ENCODE measurements at places on chromosomes 6 and 20. TPM values are rescaled to one million over a fixed set of nuclear protein-coding genes. Genes with fewer than 3 reads are reported as not detected.

CCN6 gene
- not detected for total RNA-seq

ASXL1 gene
- total RNA-seq, result 30.7 TPM

VSTM2L gene
- total RNA-seq, result 0.20 TPM

TREML1 gene
- total RNA-seq, result not detected

MOG gene
- not detected for total RNA-seq

DPPA5 gene
- total RNA-seq, result not detected

ABHD16B gene
- total RNA-seq, result not detected

MDFI gene
- total RNA-seq, result 26.8 TPM

- peak; percentile 92 for DNase-seq
Observed at GRCh38 chr6:35391240-35391968, 49.0 kb downstream of the PPARD start.

- DNase-seq, result no peak
Observed at GRCh38 chr6:45003387-45003786, 324.7 kb upstream of the RUNX2 start.

DNA sequence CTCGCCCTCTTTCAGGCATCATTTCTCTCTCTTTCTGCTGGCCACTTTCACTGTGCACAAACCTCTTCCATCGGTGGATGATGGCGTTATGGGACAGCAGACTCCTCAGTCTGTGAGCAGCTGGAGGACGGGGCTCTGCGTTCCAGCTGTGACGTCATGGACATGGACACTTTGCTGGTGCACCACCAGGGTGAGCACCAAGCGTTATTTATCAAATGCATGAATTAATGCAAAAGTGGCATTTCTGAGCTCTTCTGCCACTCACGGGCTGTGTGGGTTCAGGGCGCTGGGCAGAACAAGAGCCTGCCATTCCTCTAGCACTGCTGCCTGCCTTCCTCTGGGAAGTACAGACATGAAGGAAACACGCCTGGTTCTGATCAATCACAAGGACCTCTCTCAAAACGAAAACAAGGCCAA is 82.9 kb upstream of the MPC1 start:
- DNase-seq, result peak; percentile 22

DNA sequence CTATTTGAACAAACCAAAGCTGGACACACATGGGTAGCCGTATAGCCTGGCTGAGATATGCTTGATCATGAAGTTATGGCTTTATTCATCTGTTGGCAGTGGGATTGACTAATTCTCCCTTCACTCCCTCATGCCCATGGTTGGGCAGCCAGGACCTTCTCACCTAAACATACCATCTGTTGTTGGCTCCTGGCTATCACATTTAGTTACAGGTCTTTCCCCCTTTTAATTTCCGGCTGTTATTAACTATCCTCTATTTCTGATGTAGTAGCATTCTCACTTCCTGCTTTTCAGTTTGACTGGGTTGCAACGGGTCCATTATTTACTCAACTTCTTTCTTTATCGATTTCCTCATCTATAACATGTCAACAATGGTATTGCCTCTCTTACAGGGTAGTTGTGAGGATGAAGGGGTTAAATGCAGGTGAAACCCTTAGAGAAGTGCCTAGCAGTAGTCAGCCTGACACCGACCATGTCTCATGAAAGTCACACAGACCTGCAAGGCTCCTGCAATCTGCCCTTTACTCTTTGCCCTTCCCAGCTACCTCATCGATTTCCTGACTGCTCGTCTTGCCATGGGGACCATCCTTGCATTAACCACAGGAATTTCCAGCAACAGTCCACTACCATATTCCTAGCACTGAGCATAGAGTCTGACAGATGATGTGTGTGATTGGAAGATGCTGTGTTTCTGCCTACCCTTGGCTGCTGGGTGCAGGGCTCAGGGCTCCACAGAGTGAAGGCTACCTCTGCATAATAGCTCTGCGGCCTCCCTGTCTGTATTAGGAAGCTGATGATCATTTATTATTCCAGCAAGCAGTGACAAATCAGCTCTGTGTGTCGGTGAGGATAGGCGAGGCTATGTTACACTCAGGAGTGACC is 42.2 kb downstream of the PPP1R14C start:
- DNase-seq, result no peak

DNA sequence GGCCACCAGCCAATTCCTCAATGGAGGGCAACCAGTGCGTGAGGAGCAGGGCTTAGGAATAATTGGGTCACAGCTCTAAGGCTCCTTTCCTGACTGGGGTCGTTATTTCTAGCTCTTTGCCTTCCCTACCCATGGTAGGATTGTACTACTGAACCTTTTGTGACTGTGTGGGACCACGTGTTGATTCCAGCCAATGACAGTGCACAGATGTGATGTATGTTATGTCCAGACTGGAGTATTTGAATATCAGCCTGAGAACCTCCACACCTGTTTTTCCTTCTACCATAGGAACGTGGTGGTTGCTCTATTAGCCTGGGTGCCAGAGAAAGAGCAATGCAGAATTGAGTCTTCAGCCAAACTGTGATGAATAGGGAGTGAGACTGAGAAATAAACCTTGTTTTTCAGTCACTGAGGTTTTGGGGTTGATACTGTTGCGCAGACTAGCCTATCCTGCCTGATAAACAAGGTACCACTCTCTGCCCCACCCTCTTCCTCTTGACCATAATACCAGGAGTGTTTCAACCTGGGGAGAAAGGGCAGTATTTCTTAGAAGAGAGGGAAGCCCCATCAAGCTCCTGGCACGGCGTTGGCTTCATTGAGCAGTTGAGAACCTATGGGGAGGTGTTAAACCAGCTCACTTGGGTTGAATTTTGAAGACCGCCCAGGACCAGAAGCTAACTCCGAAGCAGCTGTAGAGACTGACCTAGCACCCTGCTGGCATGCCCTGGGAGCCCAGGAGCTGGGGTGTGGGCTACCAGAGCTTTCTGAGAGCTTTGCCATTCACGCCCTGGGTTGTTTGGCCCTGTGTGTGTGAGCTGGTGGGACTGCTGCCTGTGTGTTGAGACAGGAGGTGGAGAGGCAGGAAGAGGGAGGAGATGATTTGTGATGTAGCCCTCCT is 105.5 kb upstream of the BACH2 start:
- DNase-seq, result no peak

- DNase-seq, result no peak
Observed at GRCh38 chr20:19335341-19335740, 122.9 kb downstream of the SLC24A3 start.

DNA sequence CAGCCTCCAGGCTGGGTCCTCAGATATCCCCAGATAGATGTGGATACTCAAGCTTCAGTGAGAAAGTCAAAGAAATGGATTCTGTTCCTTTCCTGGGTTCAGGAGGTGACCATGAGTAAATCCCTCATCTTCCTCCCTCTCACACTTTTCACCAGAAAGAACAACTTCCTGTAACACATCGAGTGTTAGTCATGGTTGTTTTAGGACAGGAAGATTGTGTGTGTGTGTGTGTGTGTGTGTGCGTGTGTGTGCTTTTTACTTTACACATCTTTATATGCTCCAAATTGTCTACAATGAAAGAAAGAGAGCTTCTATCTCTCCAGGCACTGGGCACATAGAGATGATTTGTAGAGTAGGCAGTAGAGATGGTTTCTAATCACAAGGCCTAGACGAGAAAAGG is 139.9 kb downstream of the TBXT start:
- DNase-seq, result no peak

- DNase-seq, result no peak
Observed at GRCh38 chr6:34709386-34709785, 12.8 kb upstream of the ILRUN start.

DNA sequence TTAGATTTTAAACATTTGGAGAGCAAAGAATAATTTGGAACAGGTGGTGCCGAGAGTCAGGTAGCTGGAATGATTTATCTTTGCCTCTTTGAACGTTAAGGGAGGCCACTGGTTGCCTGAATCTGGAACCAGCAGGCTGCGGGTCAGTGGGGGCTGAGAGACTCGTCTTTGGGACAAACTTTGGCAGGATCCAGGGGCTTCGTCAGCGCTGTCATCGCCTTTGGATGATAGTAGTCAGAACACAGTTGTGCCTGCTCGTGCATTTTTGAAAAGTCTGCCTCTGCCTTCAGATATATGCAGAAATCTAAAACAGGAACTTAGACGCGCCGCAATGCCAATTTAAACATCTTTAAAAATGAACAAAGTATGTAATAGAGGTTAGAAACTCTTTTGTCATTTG is 5.0 kb downstream of the EYA2 start:
- DNase-seq, result no peak

- no peak for DNase-seq
Observed at GRCh38 chr20:5550733-5551529, 199.3 kb upstream of the SHLD1 start.

DNA sequence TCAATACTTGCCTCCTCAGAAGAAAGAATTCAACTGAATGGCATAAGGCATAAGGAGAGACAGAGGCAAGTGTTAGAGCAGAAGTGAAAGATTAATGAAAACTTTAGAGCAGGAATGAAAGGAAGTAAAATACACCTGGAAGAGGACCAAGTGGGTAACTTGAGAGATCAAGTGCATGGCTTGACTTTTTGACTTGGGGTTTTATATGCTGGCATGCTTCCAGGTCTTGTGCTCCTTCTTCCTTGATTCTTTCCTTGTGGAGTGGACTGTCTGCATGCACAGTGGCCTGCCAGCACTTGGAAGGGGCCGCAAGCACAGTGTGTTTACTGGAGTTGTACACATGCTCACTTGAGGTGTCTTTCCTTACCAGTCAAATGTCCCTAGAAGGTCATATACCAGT is 222.1 kb upstream of the UFL1 start:
- no peak for DNase-seq
